ENCODE measurements at places on chromosomes 11 and 22.

DNA sequence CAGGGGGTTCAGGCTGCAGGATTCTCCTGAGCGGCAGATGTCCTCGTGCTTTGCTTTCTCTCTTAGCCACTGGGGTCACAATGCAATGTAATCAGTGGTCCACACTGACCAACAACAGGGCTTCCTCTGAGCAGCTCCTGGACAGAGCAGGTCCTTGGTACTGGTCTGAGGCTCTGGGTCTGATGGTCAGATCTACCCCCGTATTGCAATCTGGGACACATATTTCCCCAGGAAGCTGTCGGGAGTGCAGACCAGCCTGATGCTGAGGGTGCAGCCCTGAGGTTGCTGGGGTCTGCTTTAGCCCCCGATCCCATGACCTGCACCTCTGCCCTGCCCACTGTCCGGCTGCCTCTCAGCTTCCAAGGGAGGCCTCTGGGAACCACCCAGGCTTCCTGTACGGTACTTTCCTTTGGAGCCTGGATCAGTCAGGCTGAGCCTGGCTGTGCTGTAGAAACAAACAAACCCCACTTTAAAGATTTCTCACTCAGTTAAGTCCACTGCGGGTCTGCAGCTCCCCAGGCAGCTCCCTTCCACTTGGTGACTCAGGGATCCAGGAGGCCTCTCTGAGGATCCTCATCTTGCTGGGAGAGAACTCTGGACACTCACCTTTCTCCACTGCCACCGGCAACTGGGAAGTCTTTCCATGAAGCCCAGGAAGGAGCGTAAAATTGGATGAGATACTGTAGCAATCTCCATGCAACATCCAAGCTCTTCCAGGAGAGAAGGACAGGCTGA, 1046.6 kb downstream of the TBC1D22A start:
- DNase-seq = no peak

GRCh38 chr11:8111636-8112035, 30.6 kb downstream of the TUB start:
- DNase-seq = no peak

DNA sequence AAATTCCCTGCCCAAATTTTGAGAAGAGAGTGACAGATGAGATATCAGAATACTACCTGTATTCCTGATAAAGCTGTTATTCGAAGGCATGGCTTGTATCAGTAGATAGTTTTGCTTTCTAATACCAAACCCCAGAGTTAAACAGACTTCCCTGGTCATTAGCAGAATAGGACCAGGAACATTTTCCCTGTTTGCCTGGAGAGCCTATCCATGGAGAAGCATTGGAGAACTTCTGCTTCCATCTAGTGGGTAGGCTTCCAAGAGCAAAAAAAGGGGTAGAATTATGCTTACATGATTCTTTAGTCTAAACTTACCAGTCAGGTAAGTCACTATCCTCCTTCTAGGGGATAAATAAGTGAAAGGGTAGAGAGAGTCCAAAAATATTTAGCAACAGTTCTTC, 14.2 kb downstream of the PDE3B start:
- no peak for DNase-seq

DNA sequence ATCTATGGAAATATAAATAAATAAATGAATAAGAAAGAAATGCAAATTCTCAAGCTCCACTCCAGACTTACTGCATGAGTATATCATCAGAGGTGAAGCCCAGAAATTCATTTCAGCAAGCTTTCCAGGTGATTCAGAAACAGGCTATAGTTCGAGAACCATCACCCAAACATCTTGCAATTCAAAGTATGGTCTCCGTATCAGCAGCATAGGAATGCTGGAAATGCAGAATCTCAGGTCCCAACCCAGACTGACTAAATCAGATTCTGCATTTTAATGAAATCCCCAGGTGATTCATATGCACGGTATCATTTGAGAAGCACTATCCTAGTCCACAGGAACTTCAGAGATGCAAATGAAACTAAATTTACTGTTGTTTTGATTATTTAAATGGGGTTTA, 95.3 kb downstream of the SERGEF start:
- DNase-seq = no peak

DNA sequence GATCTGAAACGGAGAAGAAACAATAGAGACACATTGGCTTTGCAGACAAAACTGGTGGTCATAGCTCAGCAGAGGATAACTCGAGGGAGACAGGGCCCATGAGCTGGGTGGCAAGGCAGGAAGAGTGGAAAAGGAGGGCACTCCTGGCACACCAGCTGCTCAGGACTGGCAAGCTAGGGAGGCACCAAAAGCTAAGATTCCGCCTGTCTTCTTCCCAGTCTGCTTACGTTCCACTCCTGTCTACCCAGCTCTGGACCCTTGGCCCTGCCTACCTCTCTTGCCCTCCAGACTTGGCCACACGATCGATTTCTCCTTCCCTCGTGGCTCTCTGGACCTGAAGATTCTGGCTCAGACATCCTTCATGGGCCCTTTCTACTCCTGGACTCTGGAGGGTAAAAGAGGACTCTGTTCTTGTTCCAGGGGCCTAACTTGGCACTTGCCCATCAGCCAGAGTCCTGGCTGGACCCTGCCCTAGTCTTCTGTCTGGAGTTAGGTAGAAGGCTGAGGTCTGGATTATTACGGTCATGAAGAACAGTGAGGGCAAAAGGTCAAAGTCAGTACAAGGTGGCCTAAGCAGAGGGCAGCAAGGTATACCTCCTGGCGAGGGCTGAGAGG, 115.2 kb upstream of the PITPNB start:
- DNase-seq = no peak

DNA sequence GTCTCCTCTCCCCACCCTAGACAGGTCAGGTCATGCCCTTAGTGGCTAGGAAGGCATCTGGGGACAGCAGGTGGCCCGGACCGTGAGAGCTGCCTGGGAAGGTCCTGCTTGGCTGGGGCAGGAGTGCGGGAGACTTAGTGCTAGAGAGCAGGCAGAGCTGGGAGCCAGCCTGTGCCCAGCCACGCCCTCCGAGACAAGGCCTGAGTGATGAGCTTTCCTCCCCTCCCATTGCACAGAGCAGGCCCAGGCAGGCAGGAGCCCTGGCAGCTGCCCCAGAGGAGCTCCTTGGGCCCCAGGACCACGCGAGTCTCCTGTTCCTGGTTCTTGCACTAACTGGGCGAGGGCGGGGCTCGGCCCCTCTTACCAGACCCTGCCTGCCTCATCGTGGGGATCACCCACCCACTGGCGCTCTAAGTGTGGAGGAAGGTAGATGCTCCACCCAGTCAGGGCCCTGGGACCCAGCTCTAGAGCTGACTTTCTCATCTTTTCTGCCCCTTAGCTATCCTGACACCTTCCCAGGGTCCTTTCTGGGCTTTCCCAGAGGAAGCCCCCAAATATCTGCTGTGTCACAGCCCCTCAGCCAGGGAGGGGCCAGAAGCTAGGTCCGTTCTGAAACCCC, 44.9 kb downstream of the MACROD1 start:
- DNase-seq = no peak

- DNase-seq = no peak
These were observed 2.4 kb downstream of the DDTL start for GRCh38 chr22:23969071-23969470.
